ENCODE measurements at places on chromosomes 4 and X.

DNA sequence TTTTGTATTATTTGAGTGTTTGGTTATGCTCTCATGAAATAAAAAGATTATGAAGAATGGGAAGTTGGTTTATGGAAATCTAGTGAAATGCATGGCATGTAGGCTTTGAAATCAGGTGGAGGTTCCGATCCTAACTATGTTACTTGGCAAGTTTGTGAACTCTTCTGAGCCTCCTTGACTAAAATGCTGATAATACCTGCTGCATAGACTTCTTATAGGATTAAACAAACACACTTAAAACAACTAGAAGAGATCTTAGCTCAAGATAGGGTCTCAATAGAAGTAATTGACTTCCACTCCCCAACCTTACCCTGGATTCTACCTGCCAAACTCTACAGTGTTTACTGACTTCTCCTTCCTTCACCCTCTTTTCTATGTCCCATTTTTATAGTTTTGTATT, 22.2 kb upstream of the TLR2 start:
- no peak for DNase-seq

DNA sequence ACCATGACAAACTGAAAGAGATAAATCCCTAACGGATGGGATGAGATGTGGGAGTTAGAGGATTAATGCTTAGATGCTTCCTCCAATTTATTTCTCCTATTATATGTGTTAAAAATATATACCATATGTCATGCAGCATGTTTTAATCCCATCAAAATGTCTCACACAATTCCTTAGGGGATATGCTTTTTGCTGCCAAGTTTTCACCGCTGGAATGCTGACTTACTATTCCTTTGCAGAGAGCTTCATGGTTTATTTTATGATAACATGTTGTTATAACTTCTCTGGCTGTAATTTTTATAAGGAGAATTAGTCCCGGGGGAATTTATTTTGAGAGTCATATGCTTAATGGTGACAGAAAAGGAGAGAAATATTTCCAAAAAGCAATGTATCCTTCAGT, 670.3 kb downstream of the IL1RAPL1 start:
- DNase-seq = no peak

DNA sequence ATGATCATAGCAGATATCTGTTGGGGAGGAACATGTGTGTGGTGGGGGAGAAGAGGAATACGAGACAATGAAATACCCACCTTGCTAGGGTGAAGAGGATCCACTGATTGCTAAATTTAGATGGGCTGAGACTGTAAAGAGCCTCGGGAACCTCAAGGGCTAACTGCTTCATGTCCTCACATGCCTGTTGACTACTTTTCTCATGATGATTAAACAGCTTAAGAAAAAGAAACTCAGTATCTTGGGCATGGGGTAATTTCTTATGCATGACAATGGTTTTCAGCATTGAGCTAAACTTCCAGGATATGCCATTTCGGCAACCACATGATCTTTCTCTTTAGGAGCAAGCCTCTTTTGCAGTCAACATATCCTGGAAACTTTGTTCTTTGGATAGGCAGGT, 3.9 kb upstream of the LNX1 start:
- DNase-seq = no peak

GRCh38 chrX:154040307-154040756, 20.6 kb upstream of the IRAK1 start:
- no peak for DNase-seq
